Activated CD8-positive, alpha-beta memory T cell treated with anti-CD3 and anti-CD28 coated beads for 4 hours (primary cell): ENCODE measurements at places on chromosomes 3 and 15.

- no peak for DNase-seq
These were observed 126.7 kb downstream of the UACA start for GRCh38 chr15:70636540-70637165.

- no peak for DNase-seq
These were observed 303.4 kb downstream of the ZNF621 start for GRCh38 chr3:40827942-40828688.

- peak; percentile 16 for DNase-seq
These were observed 224.0 kb downstream of the SLCO3A1 start for GRCh38 chr15:92077353-92078085.

DNA sequence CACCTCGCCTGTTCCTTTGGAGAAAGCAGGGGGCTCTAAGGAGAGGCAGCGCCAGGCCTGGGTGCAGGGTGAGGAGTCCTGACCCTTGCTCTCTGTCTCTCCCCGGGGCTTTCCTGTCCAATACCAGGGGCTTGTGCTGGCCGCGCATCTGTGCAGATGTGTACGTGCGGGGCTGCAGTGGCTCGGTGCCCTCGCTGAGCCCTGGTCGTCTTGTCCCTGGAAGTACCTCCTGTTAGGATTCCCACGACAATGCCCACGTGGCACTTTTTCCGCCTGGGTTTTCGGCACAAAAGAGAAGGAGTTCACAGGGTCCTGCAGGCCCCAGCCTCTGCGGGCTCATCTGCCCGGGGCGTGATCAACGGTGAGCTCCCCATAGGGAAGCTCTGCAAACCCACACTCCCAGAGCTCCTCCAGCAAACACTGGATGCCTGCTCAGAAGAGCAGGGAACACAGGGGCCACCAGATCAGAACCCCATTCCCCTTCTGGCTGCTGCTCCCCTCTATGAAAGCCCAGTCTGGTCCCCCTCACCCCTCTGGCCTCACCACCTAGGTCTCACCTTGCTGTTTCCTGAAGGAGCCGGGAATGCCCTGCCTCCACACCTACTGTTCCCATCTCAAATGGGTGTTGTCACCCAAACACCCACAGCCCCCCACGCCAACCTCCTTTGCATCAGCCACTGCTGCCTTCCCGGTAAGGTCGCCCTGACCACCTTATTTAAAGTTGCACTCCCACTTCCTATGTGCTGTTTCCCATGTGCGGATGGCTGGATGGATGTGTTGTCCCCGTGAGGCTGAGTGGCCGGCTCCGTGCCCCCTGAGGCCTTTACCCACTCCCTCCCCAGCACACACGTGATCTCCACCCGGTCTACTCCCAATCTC is 62.6 kb upstream of the PRR20G start:
- DNase-seq, result no peak

DNA sequence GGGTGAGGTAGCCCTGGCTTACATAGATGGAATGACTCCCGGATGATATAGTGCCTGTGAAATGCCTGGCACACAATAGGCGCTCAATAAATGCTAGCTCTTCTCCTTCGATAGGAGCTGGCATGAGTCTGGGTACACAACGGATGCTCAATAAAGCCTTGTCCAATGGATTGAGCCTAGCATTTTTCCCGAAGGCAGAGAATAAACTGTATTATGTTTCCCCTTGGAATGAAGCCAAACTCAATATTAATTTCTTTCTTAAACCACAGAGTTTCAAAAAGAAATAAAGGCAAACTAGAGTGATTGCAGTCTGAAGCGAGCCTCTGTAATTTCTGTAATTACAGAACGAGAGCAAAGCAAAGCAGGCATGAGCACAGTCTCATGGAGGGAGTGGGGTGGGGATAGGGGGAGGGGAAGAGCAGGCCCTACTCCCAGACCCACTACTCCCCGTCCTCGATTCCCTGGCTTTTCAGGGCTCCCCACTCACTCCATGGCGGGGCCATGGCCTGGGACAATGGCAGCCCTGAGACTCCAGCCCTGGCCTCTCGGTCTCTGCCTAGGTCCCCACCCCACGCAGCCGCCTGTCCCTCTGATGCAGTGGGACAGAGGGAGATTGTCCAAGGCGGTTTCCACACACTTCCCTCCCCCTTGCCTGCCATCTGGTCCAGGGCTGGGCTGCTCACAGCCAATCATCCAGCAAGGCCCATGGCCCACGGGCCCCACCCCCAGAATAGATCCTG is 18.0 kb downstream of the SLC6A1 start:
- DNase-seq, result no peak

GRCh38 chr15:66359740-66360139 is 3.3 kb upstream of the TIPIN start:
- DNase-seq, result no peak

- no peak for DNase-seq
These were observed 1.1 kb upstream of the MCCC1 start for GRCh38 chr3:183100376-183100775.

DNA sequence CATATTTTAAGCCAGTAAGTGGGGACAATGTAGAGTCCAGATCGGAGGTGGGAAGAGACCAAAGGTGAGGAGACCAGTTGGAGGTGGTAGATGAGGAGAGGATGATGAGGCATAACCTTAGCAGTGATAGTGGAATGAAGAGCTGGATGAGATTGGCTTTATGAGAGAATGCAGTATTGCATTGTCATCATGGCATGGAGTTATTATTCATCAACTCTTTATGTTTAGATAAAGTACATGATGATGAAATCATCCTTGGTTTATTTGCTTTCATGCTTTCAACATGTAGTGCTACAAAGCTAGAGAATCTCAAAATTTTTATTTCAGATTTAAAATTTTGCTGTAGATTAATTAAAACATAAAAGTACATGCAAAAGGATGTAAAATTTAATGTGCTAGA is 64.0 kb downstream of the PPM1L start:
- DNase-seq, result no peak

DNA sequence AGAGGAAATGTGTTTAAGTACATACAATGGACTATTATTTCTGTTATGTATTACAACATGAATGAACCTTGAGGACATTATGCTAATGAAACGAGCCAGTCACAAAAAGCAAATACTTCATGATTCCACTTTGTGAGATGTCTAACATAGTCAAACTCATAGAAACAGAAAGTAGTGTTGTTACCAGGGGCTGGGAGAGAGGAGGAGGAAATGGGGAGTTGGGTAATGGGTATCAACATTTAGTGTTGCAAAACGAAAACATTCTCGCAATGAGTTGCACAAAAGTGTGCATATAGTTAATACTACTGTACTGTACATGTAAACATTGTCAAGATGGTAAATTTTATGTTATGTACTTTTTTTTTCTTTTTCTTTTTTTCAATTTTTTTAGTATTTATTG is 194.3 kb downstream of the IL5RA start:
- no peak for DNase-seq

DNA sequence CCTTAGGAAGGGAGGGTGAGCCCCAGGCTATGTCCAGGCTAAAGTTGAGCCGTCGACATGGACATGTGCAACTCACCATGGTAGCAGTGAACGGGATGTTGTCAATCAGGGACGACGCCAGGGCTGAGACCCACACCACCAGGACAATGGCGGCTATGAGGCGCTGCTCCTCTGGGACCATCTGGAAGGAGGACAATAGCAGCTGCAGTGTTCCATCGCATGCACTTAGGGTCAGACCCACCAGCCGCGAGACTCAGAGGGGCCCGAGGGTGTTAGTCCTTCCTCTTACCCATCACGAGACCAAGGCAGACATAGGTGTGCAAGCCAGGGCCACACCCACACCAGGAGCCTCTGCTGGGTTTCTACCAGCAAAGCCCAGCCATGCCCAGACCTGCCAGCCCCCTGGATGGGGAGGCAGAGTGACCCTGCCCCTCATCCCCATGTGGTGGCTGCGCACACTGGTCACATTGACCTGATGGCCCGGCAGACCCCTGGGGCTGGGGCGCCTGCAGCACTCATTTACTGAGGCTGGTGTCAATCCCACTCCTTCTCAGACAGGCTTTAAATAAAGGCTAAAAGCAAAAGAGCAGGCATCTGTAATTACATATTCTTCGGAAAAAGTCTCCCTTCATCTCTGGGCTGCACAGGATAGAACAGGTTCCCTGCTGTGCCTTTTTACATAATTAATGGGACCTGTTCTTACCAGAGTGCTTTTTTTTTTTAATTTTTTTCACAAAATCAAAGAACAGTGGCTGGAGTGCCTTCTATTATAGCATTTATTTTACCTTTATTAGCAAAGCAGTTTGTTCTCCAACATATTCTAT is 227.8 kb downstream of the OCA2 start:
- no peak for DNase-seq

GRCh38 chr3:42661593-42662022 is 8.1 kb downstream of the ZBTB47 start:
- no peak for DNase-seq

GRCh38 chr3:143627336-143627735 is 220.9 kb downstream of the SLC9A9 start:
- no peak for DNase-seq

DNA sequence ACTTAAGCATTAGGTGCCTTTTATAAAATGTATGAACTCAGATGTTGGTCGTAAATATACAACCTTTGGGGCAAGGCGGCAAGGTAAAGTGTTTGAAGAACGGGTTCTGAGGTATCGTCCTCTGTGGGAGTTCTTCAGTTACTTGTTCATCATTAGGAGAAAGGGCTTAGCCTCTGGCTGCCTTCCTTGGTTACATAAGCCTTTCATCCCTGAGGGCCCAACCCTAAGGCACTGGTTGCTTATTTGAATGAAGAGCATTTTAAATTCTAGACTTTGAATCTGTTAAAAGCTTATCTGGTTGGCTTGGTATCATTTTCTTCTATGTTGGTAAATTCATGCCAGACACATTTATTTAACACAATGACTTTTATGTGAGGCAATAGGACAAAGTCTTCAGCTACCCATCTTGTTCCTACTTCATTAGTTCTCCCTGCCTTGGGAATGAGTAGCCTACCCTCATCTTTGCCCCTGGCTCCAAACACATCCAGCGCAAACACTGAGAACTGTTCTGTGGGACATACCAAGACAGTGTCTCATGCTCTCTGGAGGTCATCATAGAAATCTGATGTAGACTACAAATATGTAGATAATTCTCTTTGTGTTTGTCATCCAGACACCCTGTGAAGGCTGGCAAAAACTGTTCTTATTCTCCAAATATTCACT is 12.4 kb upstream of the CCDC80 start:
- DNase-seq, result no peak

DNA sequence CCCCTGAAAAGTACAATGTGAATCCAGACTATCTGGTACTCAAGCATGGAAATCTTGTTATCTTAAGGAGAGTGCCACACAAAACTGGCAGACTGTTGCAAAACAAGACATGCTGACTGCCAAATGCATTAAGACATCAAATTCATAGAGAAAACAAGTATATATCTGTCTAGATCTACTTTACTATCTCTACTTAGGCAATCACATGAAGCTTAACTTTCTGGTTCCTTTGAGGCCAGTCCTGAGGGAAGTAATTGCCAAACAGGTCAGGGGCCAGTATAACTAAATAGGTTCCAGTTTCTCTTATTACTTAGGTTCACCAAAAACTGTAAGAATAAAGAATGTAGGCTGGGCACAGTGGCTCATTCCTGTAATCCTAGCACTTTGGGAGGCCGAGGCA is 15.9 kb upstream of the SLC4A7 start:
- DNase-seq, result no peak

DNA sequence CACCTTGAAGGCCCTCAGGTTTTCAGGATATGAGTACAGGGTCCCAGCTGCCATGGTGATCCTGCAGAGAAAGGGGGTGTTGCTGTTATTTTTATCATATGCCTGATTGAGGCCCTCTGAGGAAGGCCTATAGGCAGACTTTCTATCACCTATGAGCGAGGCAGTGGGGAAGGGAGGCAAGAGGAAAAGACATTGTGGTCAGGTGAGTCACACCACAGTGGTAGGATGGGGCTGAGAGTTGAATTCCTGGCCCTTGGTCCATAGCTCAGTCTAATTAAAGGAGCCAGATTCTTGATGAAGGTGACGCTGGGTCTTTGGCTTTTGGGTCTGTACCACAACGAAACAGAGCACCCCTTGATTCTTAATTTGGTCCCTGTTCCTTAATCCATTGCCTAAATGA is 72.7 kb downstream of the ZNF621 start:
- no peak for DNase-seq

DNA sequence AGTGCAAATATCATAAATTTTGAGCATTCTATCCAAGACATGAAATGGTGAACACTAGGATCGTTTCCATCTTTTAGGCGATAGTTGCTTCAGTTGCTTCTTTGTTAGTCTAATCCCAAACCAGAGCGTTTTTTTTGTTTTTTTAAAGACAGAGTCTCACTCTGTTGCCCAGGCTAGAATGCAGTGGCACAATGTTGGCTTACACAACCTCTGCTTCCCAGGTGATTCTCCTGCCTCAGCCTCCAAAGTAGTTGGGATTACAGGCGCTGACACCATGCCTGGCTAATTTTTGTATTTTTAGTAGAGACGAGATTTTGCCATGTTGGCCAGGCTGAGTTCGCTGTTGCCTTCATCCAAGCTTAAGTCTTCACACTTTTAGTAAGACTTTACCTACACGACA is 265.3 kb downstream of the SHQ1 start:
- DNase-seq, result no peak

- no peak for DNase-seq
These were observed 290.5 kb upstream of the GADL1 start for GRCh38 chr3:31185062-31185357.

GRCh38 chr15:40250771-40251483 is 12.1 kb downstream of the PAK6 start:
- DNase-seq, result no peak

DNA sequence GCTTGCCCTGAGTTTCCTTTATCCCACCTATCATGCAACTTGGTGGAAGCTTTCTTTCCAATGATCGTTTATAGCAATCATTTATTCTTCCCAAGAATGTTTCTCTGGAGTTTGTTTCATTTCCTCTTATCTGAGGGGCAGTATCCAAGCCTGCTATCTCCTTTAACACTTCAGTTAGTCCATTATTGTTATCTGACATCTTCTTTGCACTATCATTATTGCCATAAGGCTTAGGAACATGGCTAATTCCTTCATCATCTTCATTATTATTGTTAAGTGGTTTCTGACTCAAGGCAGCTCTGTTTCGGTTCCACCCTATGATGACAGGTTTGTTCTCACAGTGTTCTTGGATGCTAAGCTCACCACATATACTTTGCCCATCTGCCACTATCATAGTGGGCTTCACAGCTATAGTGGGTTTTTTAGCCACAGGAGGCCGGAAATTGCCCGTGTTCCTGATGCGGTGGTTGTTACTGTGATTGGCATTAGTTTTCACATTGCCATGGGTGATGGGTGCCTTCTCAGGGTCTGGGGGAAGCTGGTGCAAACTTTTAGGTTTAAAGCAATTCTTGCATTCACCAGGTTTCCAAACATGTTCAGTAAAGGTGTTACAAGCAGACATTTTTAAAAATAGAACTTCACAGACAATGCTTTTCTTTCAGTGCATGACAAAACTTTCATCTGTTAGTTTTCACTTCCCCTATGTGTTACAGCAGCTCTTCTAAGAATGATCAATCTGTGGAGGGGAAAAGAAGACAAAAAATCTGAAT is 110.6 kb upstream of the TSPAN3 start:
- no peak for DNase-seq
